ENCODE measurements at places on chromosomes 2 and 18.

- no peak for DNase-seq
These were observed 35.5 kb downstream of the EFEMP1 start for GRCh38 chr2:55887901-55888624.

GRCh38 chr2:3126911-3127621, 250.6 kb downstream of the EIPR1 start:
- DNase-seq, result no peak

- DNase-seq, result no peak
These were observed 103.6 kb downstream of the KLHL29 start for GRCh38 chr2:23488584-23488983.

DNA sequence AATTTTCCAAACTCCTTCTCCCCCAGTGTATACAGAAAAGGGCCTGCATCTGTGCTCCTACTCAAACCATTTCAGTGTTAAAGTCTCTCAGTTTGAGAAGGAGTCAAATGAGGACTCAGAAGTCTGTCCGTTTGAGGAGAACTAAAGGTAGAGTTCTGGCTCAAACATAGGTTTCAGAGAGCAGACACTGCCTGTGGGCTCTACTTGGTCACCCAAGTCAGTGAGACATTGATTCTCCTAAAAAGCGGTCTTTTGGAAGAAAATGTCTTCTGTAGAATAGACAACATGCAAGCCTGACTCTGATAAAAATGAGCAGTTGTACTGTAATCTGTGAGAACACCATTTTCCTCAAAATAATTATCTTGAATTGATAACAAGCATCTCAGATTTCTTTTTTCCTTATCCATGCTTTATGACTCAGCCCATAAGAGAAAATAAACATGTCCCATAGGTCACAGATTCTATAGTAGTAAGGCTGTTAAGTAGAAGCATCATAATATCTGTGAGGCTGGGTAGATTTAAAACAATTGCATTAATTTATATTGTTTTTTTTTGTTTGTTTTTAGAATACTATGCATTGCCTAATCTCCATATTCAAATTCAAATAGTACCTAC, 82.8 kb downstream of the ASXL3 start:
- DNase-seq, result no peak

Measured in H1 (cell line).